Activated CD4-positive, alpha-beta T cell treated with anti-CD3 and anti-CD28 coated beads for 48 hours (primary cell): ENCODE measurements at places on chromosomes 12 and 14.

DNA sequence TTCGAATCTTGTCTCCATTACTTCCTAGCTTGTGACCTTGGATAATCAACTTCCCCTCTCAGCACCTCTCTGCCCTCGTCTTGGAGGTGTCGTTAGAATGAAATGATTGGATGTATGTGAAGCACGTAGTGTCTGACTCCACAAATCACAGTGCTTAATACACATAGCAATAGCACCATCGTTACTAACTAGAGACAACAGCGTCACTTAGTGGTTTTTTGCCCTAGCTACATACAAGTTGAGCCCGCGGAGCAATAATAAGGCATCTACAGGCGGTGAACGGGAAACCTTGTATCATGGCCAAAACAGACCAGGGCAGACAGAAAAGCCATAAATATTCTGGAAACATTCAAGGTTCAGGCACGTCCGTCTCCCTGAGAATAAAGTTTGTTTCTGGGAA, 154.9 kb downstream of the ASCL4 start:
- no peak for DNase-seq

- DNase-seq: no peak
Observed at GRCh38 chr12:130608831-130609230, 107.3 kb downstream of the RIMBP2 start.

- DNase-seq: no peak
Observed at GRCh38 chr14:65536781-65537423, 124.4 kb downstream of the FUT8 start.

DNA sequence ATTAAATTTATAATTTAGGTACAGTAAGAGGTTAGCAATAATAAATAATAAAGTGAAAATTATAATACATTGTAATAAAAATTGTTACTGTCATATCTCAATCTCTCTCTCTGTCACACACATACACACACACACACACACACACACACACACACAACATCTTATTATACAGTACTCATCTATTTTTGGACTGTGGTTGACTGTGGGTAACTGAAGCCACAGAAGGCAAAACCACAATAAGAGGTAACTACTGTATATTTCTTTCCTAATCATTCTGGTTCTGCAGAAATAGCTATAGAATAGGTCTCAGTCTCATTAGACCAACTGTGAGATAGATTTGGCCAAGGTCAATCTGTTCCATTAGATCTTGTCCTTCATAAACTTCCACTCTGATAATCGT, 33.1 kb upstream of the PTPRO start:
- DNase-seq: no peak

DNA sequence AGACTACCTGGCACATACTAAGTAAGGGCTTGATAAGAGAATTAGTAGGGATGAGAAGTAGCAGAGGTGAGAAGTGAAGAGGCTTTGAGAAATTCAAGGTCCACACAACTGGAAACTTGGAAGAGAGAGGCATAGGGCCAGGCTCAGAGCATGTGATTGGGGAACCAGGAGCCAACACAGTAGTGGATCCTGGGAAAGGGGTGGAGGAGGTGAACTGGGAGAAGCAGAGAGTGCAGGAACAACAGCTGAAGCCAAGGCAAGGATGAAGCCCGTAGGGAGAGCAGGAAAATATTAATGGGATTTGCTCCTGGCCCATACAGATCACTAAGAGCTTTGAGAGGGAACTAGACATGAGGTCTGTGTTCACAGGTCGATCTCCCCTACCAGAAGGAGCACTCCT, 1.4 kb upstream of the ITGB7 start:
- DNase-seq: no peak

- DNase-seq: no peak
Observed at GRCh38 chr14:31596342-31597095, 35.3 kb downstream of the NUBPL start.

DNA sequence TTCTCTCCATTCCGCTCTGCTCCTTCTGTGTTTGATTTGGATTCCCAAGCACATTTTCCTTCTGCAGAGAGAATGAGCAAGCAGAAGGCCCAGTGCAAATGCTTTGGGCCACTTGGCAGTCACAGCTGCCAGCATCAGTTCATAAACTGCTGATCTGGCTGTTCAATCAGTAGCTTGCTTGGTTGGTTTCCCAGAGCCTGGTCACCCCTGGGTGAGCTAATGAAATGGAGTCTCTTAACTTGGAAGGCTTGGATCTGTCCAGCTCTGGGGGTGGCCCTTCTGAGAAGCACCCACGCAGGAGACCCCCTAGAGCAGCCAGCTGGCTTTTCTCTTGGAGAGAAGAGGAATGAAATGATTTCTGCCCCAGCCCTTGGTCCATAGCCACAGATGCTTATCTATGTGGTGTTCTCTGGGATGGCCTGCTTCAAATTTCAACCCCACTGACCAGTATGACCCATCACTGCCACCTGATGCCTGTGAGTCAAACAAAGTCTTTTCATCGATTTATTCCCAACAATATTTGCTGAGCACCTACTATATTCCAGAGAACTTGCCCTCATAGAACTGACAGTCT, 30.3 kb downstream of the FAIM2 start:
- DNase-seq: no peak

DNA sequence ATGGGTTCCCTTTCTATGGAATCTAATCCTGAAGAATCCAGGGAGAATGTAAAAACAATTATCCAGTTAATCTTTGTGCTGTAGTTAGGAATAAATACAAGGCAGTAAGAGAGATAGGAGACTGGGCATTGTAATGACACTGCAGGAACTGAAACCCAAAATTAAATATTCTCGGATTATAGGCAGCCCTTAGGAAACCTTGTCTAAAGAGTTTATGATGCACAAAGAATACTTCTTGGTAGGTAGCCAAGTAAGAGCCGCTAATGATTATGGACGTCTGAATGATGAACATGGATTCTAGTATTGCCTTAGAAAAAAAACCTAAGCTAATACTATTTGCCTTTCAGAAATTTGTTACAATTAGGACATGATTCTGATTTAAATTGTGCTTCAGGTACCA, 165.4 kb upstream of the LRIG3 start:
- no peak for DNase-seq

GRCh38 chr12:43797561-43798217, 8.4 kb downstream of the TWF1 start:
- no peak for DNase-seq

- no peak for DNase-seq
Observed at GRCh38 chr12:83074358-83074894, 387.7 kb downstream of the TMTC2 start.

GRCh38 chr14:75435473-75435872, 7.7 kb downstream of the JDP2 start:
- no peak for DNase-seq

GRCh38 chr14:97306133-97306759, 509.1 kb downstream of the VRK1 start:
- DNase-seq: peak; percentile 38

DNA sequence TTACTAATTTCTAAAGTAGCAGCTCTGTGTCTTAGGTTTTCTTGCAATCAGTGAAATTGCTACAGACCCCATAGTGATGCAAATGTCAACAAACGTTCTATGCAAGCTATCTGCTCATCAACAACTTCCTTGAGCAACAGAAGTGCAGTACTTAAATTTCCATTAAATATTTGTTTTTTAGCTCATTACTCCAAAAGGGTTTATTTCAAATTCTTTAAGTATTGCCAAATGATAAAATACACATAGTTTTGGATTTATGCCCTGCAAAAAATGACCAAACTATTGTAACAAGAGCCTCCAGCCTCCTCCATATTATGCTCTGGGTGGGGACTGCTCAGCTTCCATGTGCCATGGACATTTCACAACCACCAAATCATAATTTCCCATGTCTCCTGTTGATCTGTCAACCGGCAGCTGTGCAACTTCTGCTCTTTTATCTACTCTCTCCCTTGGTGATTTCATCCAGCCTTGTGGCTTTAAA, 4.4 kb downstream of the BDKRB1 start:
- DNase-seq: no peak

DNA sequence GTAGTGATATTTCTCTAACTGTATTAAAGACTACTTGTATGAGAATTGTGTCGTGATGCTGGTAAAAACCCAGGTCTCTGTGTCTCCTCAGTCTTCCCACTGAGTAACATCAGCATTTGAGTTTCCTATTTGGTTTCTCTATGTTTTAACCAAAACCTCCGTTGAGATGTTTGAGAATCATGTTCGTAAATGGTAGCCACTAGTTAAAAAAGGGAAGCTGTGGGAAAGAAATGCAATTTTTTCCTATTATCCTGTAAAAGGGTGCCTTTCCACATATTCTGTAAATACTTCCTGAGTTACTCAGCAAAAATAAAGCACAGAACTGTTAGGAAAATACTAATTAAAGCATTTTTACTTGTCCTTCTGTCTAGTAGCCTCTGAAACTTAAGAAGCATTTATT, 7.0 kb downstream of the CLEC1B start:
- DNase-seq: no peak

DNA sequence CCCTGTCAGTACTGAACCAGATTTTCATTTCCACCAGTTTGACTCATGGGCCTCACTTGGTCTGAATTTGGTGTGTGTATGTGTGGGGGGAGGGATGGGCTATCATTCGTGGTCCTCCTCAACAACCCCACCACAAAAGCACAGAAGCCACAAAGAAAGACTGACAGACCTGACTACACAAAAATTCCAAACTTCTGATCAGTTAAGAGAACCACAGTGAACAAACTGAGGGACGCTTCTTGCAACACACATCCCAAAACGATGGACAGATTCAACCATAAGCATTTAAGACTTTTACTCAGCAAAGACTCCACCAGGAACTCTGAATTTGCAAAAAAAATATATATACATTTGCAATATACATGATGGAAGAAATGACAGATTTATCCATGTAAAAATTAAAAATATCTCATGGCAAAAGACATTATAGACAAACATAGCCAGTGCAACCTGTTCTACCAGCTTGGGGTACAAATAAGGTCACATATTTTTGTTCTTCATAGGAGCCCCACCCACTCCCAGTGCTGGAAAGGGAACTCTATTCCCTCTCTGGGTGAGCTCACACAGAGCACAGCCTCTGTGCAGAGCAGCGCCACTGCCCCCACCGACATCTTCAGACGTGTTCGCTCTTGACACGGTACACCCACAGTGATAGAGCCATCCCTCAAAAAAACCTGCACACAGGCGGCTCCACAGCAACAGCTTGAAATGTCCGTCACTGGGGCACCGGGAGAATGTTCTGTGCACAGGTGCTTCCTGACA, 49.7 kb downstream of the JAG2 start:
- DNase-seq: no peak

DNA sequence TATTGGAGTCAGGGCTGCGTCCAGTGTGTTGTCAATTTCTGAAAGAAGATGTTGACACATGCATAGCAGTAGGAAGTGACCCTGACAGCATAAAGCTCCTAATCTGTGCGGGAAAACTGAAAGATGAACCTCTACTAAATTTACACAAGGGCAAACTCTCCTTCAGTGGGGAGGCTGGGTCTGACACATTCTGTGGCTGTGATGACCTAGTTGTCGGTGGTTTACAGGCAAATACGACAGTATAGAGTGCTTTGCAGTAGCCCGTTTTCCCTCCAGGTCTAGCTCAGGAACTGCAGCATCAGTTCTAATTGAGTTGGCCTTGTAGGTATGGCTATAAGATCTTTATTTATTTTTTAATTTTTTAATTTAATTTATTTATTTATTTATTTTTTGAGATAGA, 14.8 kb upstream of the GABARAPL1 start:
- no peak for DNase-seq

GRCh38 chr14:26400373-26400772, 197.5 kb downstream of the NOVA1 start:
- DNase-seq: no peak

GRCh38 chr12:26810330-26810729, 22.7 kb downstream of the ITPR2 start:
- no peak for DNase-seq

DNA sequence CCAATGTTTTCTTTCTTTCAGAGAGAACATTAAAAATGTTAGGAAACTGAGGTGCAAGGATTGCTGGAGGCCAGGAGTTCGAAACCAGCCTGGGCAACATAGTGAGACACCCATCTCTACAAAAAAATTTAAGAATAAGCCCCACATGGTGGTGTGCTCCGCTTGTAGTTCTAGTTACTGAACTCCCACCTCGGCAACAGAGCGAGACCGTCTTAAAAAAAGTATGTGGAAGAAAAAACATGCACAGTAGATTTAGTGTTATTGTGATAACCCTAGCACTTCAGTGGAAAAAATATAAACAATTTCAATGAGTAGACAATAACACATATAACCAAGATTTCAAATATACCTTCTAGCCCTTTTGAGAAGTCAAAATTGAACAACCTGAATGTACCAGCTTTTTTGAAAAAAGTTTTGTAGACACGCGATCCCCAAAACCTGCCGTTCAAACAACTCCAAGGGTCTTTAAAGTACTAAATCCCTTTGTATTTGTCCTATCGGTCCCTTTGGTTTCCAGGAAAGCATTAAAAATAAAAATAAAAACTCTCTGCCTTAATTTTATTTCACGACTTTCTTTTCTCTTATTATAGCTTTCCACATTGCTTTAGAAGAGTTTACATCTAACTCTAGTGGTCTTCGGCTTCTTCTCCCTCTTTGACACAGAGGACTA, 1.0 kb upstream of the ANO6 start:
- peak; percentile 9 for DNase-seq

DNA sequence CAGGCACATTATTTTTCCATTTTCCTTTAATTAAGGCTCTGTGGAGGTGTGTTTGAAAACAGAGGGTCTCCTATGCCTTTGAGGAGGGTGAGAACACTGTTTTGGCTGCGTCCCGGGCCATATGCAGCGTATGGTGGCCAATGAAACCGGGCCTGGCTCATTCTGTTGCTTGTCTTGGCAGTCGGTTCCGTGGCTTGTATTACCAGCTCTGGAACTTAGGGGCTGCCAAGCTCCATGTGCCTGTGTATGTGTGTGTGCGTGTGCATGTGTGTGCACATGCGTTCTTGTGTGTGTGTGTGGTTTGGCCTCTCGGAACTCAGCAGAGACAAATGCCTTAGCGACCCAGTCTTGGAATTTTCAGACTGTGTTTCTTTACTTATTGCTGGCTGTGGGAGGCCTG, 2.7 kb downstream of the JDP2 start:
- DNase-seq: no peak

- no peak for DNase-seq
Observed at GRCh38 chr14:73945159-73945670, 4.7 kb downstream of the FAM161B start.

DNA sequence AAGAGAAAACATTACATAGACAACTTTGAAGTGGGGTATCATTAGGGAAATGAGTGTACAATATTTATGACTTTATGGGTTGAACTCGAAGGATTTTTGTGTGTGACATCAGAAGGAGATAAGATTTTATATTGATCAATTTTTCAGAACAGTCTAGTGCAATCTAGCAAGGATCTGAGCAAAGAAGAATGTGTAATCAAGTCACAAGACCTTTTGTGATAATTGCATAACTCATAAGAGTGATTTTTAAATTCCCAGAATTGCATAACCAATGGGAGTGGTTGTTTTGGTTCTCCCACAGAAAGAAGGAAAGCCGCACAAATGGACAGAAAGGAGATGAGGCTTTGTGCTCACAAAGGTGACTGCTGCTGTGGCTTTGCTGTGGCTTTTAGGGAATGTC, 441.8 kb upstream of the FLRT2 start:
- DNase-seq: no peak

DNA sequence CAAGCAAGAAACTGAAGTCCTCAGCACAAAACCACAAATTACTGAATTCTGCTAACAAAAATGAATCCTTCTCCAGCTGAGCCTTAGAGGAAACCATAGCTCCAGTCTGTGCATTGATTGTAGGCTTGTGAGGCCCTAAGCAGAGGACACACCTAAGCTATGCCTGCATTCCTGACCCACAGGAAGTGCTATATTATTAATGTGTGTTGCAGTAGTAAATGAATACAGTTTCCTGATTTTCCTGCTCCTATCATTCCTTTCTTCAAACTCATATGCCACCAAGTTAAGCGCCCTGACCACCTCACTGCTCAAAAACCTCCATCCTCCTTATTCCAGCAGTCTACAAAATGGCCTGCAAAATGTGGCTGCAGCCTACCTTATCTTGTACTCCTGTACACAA, 151.9 kb upstream of the ABCD2 start:
- DNase-seq: no peak
